Stimulated activated CD4-positive, alpha-beta T cell treated with anti-CD3 and anti-CD28 coated beads, Interleukin-1b, Interleukin-23, amount 100 ng/mL, for 1 hour (primary cell): ENCODE measurements at places on chromosomes 2 and 18.

DNA sequence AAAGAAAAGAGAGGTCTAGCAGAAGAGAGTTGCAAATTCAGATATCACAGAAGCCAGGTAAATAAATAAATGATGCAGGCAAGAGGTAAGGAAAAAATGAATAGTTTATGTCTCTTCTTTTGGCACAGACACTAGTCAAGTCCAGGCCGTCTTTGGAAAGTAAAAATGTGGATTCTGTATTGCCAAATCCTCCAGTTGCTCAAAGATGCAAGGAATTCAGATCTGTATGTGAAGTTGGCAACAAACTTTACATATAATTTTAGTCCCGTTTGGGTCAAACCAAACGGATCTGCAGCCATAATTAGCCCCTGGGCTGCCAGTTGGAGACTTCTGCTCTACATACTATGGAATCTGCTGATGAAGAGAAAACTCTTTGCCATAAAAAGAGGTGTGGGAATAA is 200.5 kb upstream of the RND3 start:
- no peak for DNase-seq

GRCh38 chr2:66442516-66443185 is 7.7 kb downstream of the MEIS1 start:
- DNase-seq: no peak

DNA sequence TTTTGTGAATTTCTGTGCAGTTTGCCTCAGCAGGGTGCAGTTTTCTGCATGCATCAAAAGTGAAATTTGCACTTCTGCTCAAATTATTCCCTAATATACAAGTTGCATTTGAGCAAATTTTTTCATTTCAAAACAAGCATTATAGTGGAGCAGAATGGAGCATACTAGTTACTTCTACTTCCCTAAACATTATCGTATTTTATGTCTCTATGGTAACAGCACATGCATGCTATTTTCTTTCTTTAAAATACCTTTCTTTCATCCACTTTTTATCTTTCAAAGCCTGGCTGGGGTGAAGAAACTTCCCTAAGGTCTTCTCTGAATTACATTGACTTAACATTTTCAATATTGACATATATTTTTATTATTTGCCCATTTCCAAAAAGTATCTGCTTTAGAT is 11.2 kb downstream of the RHBDD1 start:
- DNase-seq: no peak

DNA sequence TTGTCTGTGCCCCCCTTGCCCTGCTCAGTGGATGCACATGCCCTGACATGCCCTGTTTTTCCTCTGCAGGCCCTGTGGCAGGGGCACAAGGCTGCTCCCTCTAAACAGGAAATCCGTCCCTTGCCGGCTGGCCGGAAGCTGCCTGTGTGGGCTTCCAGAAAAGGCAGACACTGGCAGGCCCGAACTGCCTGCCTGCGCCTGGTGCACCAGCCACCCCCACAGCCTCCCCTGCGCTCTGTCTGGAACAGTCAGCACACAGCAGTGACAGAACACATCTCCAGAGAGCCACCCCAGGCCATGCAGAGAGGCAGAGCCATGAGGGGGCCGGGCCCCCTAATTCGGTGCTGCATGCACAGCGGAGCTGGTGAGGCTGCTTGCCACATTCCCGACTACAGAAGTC is 33.5 kb downstream of the LOXHD1 start:
- no peak for DNase-seq

DNA sequence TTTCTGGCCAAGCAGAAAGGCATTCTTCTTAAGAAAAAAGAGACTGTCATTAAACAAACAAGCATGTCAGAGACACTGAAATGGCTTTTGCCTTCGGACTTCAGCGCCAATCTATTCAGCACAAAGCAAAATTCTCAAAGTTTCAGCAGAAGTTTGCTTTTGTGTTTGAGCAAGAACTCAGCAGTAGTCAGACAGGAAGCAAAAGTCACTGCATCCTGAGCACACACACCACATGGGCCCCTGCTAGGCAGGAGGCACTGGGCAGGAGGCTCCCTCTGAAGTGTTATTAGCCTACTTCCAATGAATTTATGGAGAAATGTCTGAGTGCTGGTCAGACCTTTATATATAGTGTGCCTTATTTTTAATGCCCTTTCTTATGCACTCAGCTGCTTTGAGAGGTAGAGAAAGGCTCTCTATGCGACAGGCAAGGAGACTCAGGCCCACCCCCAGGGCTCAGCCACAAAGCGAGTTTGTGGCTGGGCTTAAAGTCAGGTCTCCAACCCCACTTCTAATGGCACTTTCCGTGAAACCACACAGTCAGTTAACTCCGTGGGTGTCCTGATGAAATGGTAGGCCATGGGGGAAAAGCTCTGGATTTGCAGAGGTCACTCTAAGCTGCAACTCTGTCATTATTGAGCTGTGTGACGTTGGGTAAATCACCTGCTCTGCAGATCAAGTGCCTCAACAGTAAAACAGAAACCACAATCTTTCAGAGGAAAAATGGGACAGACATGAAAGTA is 161.0 kb upstream of the TMEM200C start:
- DNase-seq: no peak

GRCh38 chr2:181742922-181743722 is 62.8 kb upstream of the NEUROD1 start:
- peak; percentile 1 for DNase-seq

DNA sequence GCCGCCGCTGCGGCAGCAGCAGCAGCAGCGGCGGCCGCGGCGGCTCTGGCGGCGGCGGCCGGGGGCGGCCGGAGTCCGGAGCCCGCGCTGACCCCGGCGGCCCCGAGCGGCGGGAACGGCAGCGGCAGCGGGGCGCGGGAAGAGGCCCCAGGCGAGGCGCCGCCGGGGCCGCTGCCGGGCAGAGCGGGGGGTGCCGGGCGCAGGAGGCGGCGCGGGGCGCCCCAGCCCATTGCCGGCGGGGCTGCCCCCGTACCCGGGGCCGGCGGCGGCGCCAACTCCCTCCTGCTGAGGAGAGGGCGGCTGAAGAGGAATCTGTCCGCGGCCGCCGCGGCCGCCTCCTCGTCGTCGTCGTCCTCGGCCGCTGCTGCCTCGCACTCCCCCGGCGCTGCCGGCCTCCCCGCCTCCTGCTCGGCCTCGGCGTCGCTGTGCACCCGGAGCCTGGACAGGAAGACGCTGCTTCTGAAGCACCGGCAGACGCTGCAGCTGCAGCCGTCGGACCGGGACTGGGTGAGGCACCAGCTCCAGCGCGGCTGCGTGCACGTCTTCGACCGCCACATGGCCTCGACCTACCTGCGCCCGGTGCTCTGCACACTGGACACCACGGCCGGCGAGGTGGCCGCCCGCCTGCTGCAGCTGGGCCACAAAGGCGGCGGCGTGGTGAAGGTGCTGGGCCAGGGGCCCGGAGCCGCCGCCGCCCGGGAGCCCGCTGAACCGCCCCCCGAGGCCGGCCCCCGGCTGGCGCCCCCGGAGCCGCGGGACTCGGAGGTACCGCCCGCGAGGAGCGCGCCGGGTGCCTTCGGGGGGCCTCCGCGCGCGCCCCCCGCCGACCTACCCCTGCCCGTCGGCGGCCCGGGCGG is 646 bp downstream of the PHLPP1 start:
- no peak for DNase-seq

DNA sequence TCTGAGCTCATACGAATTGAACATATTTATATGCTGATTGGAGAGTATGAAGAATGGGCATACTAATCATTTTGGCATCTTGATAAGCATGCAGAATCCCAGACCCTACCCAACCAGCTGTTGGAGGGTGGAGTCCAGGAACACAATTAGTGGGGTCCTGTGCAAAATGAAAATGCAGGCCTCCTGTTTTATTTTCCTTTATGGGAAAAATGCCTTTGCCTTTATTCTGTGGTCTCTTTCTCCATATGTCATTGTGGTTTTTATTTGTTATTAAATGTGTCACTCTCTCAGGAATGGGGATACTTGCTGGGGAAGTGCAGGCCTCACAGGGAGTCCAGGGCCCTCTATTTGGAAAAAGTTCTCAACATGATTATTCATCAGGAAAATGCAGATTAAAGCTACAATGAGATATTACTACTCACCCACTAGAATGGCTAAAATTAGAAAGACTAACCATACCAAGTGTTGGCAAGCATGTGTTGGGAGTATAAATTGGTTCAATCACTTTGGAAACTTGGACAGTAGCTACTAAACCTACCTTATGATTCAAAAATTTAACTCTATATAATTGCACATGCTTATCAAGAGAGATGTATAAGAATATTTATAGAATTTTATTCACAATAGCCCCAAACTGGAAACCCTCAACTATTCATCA is 223.1 kb upstream of the FBXO11 start:
- DNase-seq: no peak

- DNase-seq: no peak
These were observed 375.7 kb downstream of the EIPR1 start for GRCh38 chr2:3001615-3002560.

GRCh38 chr18:63848159-63848558 is 39.3 kb upstream of the SERPINB2 start:
- no peak for DNase-seq

DNA sequence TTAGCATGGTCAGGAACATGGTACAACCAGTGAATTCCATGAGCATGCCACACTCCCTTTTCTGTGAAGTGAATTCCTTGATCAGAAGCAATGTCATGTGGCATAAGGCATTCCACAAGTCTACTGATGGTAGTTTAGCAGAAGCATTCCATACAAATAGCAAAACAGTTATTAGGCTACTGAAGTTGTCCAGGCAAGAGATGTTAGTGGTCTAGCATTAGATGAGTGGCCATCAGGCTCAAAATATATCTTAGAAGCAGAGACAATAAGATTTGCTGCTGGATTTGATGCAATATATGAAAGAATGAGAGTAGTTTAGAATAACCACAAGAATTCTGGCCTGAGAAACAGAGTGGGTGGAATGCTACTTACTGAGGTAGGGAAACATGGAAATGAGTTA is 355.3 kb upstream of the NRXN1 start:
- DNase-seq: no peak

DNA sequence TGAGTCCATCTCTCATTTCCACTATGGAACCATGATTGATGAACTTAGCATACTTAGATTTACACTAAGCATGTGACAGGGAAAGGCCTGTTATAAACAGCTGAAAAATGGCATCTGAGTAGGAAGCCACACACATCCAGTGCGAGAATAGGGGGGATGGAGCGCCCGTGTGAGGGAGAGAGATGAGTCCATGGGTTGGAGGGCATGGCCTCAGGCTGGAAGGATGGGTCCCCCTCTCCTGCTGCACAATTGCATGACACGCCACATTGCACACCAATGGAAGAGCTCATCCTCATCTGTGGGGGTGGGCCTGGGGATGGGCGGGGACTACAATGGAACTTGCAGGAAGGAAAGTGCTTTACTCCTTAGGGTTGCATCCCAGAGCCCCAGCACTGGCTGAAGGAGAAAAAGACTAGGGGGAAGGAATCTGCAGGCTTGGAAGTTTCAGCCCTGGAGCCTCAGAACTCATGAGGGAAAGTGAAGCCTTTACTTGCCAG is 46.4 kb upstream of the CXCR4 start:
- no peak for DNase-seq

DNA sequence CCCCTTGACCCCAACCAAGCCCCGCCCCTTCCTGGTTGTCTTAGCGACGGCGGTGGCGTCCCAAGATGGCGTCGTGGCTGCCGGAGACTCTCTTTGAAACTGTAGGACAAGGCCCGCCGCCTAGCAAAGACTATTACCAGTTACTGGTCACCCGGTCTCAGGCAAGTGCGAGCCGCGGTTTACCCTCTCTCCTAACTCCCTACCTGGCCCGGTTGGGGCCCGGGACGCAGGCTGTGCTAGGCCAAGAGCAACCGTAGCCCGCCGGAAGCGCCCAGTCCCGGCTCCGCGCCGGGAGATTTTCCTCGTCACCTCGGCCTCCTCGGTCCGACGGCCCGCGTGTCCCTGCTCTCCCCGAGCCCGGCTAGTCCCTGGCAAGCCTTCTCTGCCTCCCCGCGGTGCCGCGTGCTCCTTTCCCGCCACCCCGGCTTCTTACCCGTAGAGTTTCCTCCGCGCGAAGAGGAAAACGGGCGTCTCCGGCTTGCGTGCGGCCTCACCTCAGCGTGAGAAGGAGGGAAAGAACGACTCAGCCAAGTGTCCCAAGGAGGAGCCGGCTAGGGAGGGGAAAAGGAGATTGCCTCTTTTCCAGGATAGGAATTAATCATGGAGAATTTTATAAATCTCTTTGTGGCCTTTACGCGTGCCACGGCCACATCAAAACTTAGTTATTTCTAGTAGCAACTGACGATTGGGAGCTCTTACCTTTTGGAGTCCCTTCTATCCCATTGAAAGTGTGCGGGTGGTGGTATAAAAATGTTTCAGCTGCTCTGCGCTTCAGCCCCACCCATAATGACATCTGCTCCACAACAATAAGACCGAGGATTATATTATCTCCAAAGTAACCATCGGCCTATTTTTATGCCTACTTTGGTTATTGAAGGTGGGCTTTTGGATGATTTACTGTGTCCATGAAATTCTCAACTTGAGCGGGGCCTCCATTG is at the start of gene FBXO36:
Gene FBXO36, plus strand, starts transcription at position 55 of the 938 bp plus-strand sequence. Its CDS starts 11 bp downstream, at position 66.
- DNase-seq: peak; percentile 61

DNA sequence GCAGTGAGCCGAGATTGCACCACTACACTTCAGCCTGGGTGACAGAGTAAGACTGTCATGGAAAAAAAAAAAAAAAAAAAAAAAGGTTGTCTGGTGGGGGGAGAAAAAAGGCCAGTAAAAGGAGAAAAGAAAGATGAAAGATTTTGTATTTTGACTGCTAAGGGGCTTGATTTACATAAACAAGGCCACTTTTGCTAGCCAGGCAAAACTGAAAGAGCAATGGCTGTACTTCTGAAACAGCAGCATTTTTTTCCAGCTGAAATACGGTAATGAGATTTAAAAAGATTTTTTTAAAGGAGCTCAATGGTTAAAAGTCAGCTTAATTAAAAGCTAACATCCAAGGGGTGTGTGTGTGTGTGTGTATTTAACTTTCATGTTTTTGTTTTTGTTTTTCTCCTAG is 11.3 kb upstream of the OXER1 start:
- DNase-seq: no peak

GRCh38 chr2:57370882-57371585 is 675.6 kb upstream of the VRK2 start:
- no peak for DNase-seq

GRCh38 chr18:9684881-9685614 is 23.1 kb upstream of the RAB31 start:
- DNase-seq: no peak

DNA sequence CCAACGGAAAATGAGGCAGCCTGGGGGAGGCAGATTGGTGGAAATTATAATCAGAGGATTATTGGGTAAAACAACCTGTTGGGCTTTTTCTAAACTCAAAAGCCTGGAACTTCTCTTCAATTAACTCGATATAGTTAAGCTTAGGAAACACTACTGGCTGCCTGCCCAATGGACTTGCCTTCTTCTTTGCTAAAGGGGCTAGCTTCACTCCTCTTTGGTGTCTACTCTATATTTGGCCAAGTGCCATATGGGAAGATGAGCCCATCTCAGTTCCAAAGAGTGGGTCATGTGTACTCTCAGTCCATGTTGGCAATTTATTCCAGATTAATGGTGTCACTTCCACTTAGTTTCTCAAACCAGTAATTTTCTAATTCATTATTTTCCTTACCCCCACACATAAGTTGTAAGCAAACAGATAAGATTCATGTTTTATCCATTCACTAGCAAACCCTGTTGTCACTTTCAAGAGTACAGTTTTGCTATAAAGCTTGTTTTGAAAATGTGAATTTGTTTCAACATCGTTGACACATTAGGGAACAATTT is 34.3 kb downstream of the DARS1 start:
- no peak for DNase-seq
